ENCODE measurements at places on chromosomes 2 and 18.
A peak's percentile ranks its signal among the peaks of the same experiment; 100 is the strongest.

DNA sequence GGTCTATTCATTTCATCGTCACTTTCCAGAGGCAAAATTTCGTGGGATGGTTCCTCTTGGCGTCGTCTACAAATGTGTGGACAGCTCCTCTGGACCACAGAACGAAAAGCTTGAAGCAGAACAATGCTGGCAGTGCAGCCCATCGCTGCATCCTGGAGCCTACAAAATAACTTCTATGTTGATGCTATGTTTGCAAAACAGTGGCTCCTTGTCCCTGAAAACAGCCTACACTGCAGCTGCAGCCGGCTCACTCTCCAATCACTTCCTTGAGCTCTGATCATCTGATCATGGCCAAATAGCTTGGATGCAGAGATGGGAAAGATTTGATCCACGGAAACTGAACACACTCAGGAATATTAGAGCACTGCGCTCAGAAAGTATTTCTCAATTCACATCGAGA lies 60.0 kb downstream of the DOCK10 start:
- DNase-seq = no peak

DNA sequence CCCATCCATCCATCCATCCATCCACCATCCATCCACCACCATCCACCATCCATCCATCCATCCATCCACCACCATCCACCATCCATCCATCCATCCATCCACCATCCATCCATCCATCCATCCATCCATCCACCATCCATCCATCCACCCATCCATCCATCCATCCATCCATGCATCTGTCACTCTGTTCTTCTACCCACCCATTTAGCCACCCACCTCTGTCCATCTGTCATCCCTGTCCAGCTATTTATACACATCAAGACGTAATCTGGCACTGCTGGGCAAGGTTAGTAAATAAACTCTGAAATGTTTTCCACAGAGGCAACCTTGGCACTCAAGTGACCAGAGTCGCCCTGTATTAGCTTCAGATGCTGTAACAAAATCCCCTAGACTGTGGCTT lies 120.9 kb downstream of the RTP5 start:
- no peak for DNase-seq

GRCh38 chr2:14354231-14354630 lies 278.3 kb upstream of the LRATD1 start:
- no peak for DNase-seq

GRCh38 chr2:190335225-190335559 lies 8.2 kb upstream of the INPP1 start:
- no peak for DNase-seq

DNA sequence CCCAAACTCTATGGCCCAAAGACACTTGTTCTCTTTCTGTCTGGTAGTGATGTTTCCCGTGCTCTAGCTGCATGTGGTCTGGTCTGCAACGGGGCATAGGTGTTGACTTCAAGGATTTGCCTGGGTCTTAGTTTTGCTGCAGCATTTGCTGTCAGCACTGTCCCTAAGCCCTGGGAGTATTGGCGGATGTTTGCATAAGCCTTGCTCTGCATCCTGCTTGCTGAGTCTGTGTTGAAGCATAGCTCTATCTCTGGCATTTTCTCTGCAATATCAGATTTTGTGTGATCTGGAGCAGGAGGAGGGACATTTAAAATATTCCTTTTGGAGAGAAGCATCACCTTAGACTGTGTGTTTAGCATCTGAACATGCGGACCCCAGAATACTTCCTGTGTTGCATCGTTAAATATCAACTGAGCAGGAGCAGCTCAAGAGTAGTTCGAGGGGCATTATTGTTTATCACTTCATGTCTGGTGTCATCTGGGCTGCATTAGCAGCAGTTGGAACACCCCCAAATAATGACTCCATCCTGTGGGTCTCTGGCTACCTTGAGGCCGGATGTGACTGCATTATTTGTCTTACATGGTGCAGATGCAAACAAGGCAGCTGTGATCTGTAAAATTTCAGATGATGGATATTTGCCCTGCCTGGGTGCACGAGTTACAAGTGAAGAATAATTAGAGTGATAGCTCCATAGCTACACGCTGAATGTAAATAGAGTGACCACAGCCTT lies 231.7 kb downstream of the TRIB2 start:
- no peak for DNase-seq

GRCh38 chr2:48508461-48509124 lies 21.4 kb upstream of the STON1 start:
- no peak for DNase-seq

GRCh38 chr18:7813131-7813530 lies 246.0 kb downstream of the PTPRM start:
- no peak for DNase-seq

- DNase-seq = no peak
These were observed 681 bp downstream of the ACADL start for GRCh38 chr2:210224591-210224940.

GRCh38 chr2:103773884-103774283 lies 1012.1 kb downstream of the TMEM182 start:
- DNase-seq = peak; percentile 79

GRCh38 chr2:27074738-27075565 lies 3.5 kb upstream of the EMILIN1 start:
- no peak for DNase-seq

- DNase-seq = no peak
These were observed 47.4 kb upstream of the SLC1A4 start for GRCh38 chr2:64941801-64942200.

- peak; percentile 66 for DNase-seq
These were observed 46.0 kb upstream of the PAX8 start for GRCh38 chr2:113324684-113325160.

DNA sequence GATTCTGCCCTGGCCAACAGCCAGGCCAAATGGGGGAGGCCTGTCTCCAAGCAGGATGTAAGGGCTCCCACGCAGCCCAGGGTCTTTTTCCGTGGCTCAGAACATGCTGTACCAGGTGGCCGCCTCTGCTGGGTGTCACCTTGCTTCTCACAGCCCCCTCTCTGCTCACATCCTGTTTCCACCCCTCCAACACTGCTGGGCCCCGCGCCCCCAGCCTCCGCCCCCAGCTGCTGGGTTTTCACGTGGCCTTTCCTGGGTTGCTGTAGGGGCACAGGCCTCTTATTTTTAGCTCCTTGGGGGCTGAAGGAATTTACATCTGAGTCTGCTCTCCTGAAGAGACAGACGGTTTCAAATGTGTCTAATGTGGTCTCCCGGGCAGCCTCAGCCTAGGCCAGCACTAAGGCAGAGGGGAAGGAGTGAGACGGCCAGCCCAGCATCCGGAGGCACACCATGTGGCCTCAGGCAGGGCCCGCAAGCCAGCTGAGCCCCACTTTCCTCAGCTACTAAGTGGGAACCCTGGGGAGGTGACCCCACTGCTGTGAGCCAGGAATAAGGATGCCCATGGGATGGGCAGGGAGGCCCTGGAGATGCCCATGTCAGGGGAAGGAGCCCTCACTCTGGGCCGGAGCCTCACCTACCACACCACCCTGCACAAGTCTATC lies 18.7 kb upstream of the DUSP2 start:
- DNase-seq = no peak

DNA sequence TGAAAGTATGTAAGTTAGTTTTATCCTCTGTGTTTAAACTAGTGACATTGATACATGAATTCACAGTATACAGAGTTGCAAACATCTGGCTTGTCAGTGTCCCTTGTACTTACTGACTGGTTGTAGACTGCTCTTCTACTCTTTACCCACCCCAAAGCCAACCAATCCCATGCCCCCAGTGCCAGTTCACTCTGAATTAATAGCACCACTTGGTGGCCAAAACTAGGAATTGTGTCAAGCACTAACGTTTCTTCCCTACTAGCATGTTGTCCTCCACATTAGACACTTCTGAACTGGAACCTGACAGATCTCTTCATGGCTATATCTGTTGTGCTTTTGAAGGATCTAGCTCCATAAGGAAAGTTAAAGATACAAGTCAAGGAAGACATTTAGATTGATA lies 27.2 kb upstream of the OTX1 start:
- DNase-seq = peak; percentile 32

DNA sequence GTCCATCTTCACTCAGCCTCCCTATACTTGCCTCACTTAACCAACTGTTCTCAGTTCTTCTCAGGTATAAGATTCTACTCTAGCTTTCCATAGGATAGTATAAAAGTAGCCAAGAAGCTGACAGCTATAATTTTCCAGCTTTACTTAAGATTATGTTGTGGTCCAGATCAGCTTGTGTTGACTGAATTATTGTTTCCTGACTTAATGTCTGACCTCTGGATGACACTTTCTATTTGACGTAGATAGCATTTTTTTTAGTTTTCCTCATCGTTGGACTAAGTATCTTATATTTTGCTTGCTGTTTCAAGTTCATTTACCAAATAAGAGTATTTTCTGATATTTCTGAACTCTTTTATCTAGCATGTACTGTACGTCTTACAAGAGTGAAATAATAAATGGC lies 1272.5 kb upstream of the CDH2 start:
- DNase-seq = no peak

DNA sequence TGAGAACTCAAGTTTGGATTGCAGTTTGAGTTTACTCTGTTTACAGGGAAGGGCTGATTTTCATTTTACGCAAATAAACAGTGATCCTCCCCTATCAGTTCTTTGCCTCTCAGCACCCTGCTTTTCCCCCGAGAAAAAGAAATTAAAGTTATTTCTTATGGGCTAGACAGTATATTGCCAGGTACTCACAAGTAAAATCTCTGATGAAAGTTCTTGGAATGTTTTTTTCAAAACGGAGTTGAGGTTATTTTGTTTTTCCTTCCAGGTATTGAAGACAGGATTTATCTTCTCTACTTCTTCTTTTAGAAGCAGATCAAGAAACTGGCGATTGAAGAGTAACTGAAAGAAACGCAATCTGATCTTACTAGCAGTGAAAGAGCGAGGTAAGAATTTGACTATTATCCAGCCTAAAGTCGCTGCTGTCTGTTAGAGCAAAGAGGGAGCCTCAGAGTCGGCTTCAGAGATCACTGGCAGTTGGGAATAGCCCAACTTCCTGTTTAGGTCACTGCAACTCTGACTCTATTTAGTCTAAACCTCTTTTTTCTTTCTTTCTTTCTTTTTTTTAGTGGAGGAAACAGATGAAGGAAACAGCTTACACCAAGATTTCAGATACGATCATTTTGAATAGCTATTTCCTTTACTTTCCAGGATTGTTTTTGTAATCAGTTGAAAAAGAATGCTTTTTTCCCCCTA lies at the start of gene TFPI:
Gene TFPI, minus strand, starts transcription at position 425 of the 693 bp plus-strand sequence. CDS start 50,667 bp downstream, outside the sequence.
- peak; percentile 51 for DNase-seq

DNA sequence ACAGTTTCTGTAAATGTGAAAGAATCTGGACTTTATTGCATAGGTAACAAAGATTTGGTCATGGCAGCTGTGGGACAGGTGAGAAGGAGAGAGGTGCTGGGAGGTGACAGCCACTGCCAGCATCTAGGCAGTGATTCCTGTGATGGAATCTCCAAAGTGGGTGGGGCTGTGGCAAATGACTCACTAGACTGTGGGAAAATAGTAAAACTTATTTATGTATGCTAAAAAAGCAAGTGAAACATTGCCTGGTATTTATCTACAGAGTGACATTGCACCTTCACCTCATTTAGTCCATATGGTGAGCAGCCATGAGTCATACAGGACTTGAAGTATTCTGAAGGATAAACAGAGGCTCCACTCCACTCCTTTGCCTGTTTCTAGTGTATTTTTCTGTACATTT lies 145.3 kb upstream of the MEX3C start:
- DNase-seq = no peak

GRCh38 chr2:135532581-135532980 lies 1.3 kb downstream of the R3HDM1 start:
- no peak for DNase-seq

- DNase-seq = no peak
These were observed 19.9 kb downstream of the TRAPPC12 start for GRCh38 chr2:3399381-3399780.

GRCh38 chr2:98341241-98341640 lies 5.0 kb upstream of the CNGA3 start:
- DNase-seq = no peak

GRCh38 chr2:128626760-128627511 lies 308.3 kb upstream of the HS6ST1 start:
- no peak for DNase-seq

DNA sequence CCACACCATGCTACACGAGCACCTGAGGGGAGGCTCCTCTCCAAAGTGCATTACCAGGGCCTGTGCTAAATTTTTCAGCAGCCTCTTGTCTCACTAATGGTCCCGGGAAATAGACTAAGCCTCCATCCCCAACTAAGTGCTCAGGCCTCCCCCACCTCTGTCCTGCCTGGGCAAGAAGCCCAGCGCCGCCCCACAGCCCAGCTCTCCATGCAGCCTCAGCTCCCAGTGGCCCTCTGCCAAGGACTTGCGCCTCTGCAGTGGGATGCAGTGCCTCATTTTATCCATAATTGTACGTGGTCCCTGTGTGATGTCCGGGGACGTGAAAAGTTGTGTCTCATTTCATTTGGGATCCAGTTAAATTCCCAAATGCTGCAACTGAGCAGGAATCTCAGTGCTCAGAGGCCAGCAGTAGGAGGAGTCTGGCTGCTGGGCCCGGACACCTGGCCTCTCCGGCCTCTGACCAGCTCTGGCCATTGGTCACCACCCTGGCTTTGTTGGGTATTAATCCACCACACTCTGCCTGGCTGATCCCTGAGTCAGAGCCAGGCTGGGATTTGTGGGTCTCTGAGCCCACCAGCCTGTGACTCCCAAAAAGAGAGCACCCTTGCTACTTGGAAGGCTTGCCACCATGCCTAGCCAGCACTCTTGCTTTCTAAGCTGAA lies 11.4 kb upstream of the STEAP3 start:
- no peak for DNase-seq

GRCh38 chr2:43057026-43057741 lies 169.2 kb downstream of the ZFP36L2 start:
- no peak for DNase-seq

GRCh38 chr2:39897273-39897672 lies 118.2 kb upstream of the THUMPD2 start:
- DNase-seq = no peak

- no peak for DNase-seq
These were observed 13.3 kb downstream of the PPP4R3B start for GRCh38 chr2:55604027-55604565.

DNA sequence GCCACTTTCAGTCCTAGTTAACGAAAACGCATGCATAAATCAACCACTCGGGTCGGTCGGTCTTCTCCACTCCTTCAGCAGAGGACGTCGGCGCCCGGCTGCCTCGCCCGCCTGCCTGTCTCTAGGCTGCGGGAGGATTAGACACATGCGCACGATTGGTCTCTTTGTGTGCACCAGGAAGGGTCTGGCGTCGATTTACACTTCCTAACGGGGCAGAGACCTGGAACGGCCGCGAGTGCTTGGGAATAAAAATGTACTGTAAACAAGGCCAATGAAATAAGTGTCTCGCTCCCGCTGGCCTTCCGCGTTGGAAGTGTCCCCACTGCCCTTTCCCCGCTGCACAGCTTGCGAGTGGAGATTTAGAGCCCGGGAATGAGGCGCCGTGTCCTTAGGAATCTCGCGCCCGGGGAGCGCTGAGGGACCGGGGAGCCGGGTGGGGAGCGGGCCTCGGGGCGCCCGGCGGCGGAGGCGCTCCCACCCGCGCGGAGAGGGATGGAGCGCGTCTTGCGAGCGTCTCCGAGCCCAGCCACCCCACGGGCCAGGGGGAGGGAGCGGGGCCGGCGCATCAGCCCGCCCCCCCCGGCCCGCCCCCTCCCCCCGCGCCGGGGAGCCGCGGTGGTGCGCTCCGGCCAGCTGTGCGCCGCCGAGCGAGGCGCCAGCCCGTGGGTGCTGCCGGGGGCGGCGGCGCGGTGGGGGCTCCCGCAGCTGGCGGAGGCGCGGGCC lies at the start of gene DOK6:
Gene DOK6, plus strand, starts transcription at position 636 of the 723 bp plus-strand sequence.
- no peak for DNase-seq

- no peak for DNase-seq
These were observed 18.9 kb upstream of the FZD7 start for GRCh38 chr2:202014759-202015211.

GRCh38 chr18:44638811-44639210 lies 41.9 kb upstream of the SETBP1 start:
- DNase-seq = no peak

- peak; percentile 12 for DNase-seq
These were observed 42.4 kb upstream of the MTIF2 start for GRCh38 chr2:55311444-55311870.

Measured in RCC 7860 (cell line).